ENCODE measurements at places on chromosomes 7 and 10. TPM values are rescaled to one million over a fixed set of nuclear protein-coding genes. Genes with fewer than 3 reads are reported as not detected.

- H3K36me3 ChIP-seq = peaks cover 2% of the 10 kb centered on the region
- no peaks in the 10 kb centered on the region for H3K27me3 ChIP-seq
- no peak overlapping the region for H3K4me3 ChIP-seq
- peaks cover 18% of the 10 kb centered on the region for H3K4me1 ChIP-seq
Observed at GRCh38 chr7:37424995-37425394, 23.7 kb downstream of the ELMO1 start.

GRCh38 chr10:93991596-93992284, 2.0 kb upstream of the PLCE1 start:
- no peak overlapping the region for H3K4me3 ChIP-seq
- H3K27me3 ChIP-seq = peaks cover 11% of the 10 kb centered on the region
- peak; percentile 92 for DNase-seq
- H3K27ac ChIP-seq = peak overlapping the region; percentile 83

DNA sequence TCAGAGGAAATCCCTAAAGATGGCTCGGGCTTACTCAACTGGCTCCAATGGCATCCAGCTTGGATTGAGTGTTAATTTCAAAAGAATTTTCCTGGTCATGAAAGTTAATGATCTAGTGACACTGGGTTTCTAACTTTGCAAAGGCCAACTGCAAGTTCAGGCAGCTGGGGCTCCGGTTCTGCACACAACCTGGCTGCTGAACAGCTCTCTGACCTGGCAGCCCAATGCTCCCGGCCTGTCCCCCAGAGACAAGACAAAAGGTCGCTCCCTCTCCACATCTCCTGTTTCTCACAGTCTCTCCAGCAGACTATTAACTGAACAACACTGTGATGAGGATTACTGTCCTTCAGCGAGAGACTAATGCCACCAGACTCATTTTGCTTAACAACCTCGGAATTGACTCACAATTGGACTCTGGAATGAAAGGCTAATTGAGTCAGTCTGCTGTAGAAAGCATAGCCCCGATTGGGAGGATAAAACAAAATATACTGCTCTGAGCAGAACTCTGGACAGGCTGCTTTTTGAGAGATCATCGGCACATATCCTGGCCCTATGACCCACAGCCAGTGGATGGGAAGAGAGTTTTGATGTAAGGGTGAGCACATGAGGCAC, 174.5 kb downstream of the GFRA1 start:
- no peak overlapping the region for H3K4me3 ChIP-seq
- no peaks in the 10 kb centered on the region for H3K27me3 ChIP-seq
- no peak overlapping the region for H3K27ac ChIP-seq
- peaks cover 35% of the 10 kb centered on the region for H3K4me1 ChIP-seq

- no peaks in the 10 kb centered on the region for H3K36me3 ChIP-seq
- DNase-seq = no peak
- H3K27me3 ChIP-seq = no peaks in the 10 kb centered on the region
- H3K4me1 ChIP-seq = no peaks in the 10 kb centered on the region
Observed at GRCh38 chr7:123757095-123757494, 8.3 kb upstream of the WASL start.

DNA sequence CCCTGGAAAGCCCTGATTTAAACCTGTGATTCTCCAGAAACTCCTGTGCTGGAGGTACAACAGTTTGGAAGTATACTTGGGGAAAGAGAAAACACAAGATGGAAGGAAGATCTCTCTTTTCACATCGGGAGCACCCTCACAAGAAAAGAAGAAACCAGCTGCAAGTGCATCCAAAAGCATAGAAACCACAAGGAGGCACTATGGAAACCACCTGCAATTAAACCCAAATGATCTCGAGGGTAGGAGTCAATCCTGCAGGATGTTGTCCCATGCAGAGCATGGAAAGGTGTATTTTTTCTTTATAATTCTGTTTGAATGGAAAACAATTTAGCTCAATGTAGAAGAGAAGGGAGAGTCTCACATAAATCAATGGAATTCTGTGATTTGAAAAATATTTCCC, 210.5 kb downstream of the TWIST1 start:
- no peaks in the 10 kb centered on the region for H3K36me3 ChIP-seq
- H3K4me3 ChIP-seq = no peak overlapping the region

DNA sequence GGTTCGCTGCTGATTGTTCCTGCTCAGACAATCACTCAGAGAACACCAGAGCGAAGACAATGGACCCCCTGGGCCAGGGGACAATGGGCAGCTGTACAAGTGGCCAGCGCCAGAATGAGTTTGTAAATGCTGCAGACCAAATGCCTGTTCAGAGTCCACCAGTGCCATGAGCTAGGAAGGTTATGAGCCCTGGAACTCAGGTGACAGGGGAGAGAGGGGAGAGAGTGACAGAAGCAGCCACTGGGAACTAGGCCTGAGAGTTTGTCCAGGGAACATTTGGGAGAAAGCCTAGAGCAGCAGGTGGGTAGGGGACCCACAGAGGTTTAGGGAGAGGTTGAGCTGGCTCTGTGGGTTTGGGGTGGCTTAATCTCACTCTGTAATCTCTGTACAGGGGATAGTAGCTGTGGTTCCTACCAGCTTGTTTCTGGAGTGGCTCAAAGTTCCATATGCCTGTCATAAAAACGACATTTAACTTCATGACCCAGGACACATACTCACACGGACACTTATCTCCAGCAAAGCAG, 60.4 kb downstream of the C10orf105 start:
- no peak for DNase-seq
- H3K27me3 ChIP-seq = peaks cover 3% of the 10 kb centered on the region
- no peak overlapping the region for H3K27ac ChIP-seq
- no peak overlapping the region for H3K4me3 ChIP-seq
- no peaks in the 10 kb centered on the region for H3K36me3 ChIP-seq

GRCh38 chr7:93044147-93044810, 73.5 kb downstream of the SAMD9 start:
- H3K4me1 ChIP-seq = peaks cover 17% of the 10 kb centered on the region
- no peaks in the 10 kb centered on the region for H3K36me3 ChIP-seq
- H3K27ac ChIP-seq = peak overlapping the region; percentile 74
- peak; percentile 32 for DNase-seq
- no peak overlapping the region for H3K4me3 ChIP-seq

DNA sequence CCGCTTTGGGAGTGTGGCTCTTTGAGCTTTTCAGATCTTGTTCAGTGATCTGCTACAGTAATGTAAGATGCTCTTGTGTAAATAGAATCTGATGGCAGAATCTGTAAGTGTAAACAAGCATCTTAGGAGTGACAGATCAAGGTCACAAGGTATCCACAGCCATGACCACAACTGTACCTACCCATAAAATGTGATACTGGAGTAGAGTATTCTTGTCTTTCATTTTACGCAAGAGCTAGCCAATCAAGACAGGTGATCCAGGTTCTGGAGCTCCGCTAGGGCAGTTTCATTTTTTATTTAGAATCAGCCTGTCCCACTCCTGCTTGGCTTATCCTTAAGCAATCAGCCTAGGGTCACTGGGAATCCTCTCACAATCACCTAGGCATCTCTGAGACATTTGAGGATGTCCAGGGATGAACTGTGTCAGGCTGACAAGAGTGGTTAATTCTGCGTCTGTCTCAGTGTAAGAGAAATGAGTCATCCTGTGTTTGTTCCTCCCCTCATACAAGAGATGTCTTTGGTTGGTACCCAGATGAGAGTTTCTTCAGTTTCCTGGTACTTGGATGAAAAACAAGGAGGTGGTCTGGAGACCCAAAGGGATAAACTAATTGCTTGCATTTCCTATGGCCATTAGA, 13.6 kb downstream of the ZNF138 start:
- H3K27ac ChIP-seq = no peak overlapping the region
- no peak for DNase-seq
- H3K4me1 ChIP-seq = no peaks in the 10 kb centered on the region
- peaks cover 11% of the 10 kb centered on the region for H3K36me3 ChIP-seq
- H3K4me3 ChIP-seq = no peak overlapping the region

DNA sequence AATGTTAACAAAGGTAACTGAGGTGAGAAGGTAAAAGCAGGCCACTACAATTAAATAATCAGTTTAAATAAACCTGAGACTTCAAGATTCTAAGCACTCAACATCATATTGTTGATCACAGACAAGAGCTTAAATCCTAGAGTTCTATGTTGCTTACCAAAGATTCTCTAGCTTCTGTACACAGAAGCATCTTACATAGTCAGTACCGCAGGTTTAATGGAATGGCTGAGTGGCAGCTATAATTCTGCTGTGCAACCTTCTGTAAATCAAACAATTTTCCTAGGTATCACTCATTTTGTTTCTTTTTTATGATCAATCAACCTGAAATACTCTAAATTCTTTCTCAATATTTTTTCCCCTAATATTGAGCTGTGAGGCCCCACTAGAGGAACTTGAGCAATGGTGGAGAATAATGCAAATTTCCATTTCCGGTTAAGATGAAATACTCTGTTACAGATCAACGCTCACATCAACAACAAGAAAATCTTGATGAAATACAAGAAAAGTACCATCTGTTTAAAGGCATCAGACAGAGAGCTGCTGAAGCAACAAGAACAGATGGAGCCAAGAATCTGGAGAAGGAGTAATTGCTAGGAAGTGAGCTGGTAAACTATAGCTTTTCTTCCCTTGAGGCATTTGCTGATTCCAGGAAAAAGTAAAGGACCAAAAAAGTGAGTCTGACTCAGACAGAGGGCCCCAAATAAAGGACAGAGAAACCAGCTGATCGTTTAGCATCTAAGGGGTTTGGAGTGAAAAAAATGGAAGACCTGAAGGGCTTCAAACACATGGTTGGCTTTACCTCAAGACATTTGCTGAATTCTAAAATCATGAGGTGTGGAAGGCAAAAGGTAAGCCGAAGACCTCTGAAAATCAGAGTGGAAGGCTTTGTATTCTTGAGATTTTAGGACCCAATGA, 22.6 kb downstream of the PNPLA8 start:
- H3K27me3 ChIP-seq = no peaks in the 10 kb centered on the region
- H3K36me3 ChIP-seq = peaks cover 8% of the 10 kb centered on the region
- peak; percentile 30 for DNase-seq
- H3K4me1 ChIP-seq = peaks cover 2% of the 10 kb centered on the region
- H3K4me3 ChIP-seq = no peak overlapping the region

- no peaks in the 10 kb centered on the region for H3K27me3 ChIP-seq
- no peak overlapping the region for H3K27ac ChIP-seq
- DNase-seq = no peak
- no peak overlapping the region for H3K4me3 ChIP-seq
Observed at GRCh38 chr10:8531116-8531515, 476.6 kb downstream of the GATA3 start.

- H3K4me1 ChIP-seq = peaks cover 28% of the 10 kb centered on the region
- H3K4me3 ChIP-seq = no peak overlapping the region
- H3K27ac ChIP-seq = no peak overlapping the region
- H3K27me3 ChIP-seq = no peaks in the 10 kb centered on the region
- DNase-seq = no peak
Observed at GRCh38 chr10:110413903-110414547, 83.7 kb upstream of the DUSP5 start.

DNA sequence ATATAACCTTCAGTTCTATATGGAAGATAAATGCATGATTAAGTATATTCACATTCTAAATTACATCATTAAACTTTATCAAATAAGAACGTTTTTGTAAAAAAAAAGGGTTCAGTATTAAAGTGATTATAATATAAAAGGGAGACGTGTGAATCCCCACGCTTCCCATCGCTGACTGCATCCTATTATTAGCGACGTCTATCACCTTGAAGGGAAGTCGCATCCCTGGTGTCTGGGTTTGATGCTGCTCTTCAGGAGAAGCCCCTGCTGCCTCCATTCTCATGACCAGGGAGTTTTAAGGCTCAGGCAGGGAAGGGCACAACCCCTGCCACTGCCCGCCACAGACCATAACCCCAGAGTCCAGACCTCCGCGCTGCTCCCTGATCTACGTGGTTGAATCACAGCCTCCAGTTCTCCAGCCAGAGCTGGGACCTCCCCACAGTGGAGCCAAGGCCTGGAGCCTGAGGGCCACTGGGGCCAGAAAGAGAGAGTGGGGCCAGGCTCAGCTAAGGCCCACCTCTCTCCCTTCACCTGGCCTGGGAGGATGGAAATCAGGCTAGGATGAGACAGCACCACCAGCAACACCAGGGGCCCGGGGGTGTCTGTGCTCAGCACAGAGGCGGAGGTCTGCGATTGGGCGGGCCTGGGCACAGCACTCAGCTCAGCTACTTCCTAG, 130.6 kb downstream of the TCERG1L start:
- no peak for DNase-seq
- peaks cover 13% of the 10 kb centered on the region for H3K4me1 ChIP-seq
- H3K27me3 ChIP-seq = peaks cover 4% of the 10 kb centered on the region
- no peak overlapping the region for H3K27ac ChIP-seq

GRCh38 chr10:3785851-3786271, 852 bp upstream of the KLF6 start:
- peak overlapping the region; percentile 78 for H3K4me3 ChIP-seq
- H3K27me3 ChIP-seq = no peaks in the 10 kb centered on the region
- DNase-seq = peak; percentile 80
- peaks cover 17% of the 10 kb centered on the region for H3K36me3 ChIP-seq
- H3K27ac ChIP-seq = peak overlapping the region; percentile 96

DNA sequence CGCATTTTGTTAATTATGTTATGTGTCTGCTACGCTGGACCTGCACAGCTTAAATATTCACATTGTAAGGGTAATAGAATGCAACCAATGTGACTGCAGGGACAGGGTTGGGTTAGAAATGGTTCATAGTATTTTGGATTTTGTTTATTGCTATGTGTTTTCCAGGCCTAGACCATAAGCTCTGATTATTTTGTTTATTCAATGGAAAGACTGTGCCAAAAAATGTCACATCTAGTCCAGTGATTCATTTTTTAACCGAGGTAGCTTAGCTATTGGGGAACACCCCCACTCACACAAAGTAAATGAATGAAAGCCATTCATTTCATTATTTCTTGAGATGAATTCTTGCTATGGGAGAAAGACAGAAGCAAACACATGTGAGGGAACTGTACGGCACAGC, 516.5 kb upstream of the ANKRD30A start:
- no peak overlapping the region for H3K4me3 ChIP-seq
- no peaks in the 10 kb centered on the region for H3K4me1 ChIP-seq
- peak; percentile 11 for DNase-seq

DNA sequence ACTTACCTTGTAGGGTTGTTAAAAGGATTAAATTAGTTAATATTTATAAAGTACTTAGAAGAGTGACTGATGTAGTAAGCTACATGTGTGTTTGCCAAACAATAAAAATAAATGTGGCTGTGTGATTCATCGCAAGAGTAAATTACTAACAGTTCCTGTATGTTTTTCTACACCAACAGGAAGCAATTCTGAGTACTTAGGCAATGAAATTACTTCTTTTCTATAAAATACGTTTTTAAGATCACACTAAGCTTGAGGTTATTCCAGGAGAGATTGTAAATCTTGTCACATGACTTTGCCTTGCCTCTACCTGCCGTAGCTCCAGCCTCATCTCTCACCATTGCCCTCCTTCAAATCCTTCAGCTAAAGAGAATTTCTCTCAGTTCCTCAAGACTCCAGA, 18.1 kb upstream of the GSTK1 start:
- no peaks in the 10 kb centered on the region for H3K27me3 ChIP-seq
- H3K4me1 ChIP-seq = peaks cover 5% of the 10 kb centered on the region
- no peak for DNase-seq
- no peaks in the 10 kb centered on the region for H3K36me3 ChIP-seq
- no peak overlapping the region for H3K27ac ChIP-seq

HOXA7 gene
- total RNA-seq = 3.9 TPM

RBP4 gene
- 2.0 TPM for total RNA-seq

HSPB1 gene
- total RNA-seq = 188 TPM

AGK gene
- 23.4 TPM for total RNA-seq

TMEM196 gene
- 0.04 TPM for total RNA-seq

FKBP9 gene
- 153 TPM for total RNA-seq

VDAC2 gene
- 186 TPM for total RNA-seq

LIPN gene
- total RNA-seq = not detected

All from muscle of leg (tissue), 16 donors.